SK-N-SH (cell line): ENCODE measurements at places on chromosomes 5 and 9. TPM values are rescaled to one million over a fixed set of nuclear protein-coding genes. Genes with fewer than 3 reads are reported as not detected.

DNA sequence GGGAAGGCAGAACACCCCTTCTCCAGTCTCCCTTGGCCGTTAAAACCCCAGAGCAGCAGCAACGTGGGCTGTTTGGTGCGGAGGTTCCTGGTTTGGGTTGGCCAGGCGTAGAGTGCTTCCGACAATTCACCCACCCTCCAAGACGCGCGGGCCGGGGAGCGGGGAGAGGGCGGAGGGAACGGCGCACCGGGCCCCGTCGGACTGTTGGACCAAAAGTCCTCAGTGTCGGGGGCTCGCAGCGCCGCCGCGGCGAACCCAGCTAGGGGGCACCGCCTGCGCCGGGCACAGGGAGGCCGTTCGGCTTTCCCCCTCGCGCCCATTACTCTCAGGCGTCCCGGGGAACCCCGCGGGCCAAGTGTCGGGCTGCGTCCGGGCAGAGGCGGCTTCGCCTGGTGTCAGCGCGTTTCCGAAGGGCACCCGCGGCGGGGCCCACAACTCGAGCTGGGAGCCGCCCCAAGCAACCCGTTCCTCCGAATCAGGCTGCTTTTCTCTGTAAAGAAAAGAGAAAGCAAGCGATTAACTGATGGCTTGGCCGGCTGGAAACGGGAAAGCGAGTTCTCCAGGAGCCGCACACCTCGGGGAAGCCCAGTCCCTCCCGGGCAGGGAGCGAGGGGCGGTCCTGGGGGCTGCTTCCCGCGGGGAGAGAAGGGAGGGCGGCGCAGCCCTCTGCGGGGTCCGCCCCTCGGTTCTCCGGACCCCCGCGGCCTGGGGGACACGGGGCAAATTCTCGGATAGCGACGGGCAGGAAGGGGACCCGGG is 145.5 kb downstream of the ERCC6L2 start:
- DNase-seq = peak; percentile 86

- no peak for DNase-seq
Observed at GRCh38 chr5:4924577-4924976, 215.6 kb upstream of the ADAMTS16 start.

The SH3PXD2B gene
- polyA plus RNA-seq = 15.0 and 15.7 TPM in 2 replicates

- DNase-seq = no peak
Observed at GRCh38 chr9:15722888-15723287, 170.0 kb downstream of the CCDC171 start.

DNA sequence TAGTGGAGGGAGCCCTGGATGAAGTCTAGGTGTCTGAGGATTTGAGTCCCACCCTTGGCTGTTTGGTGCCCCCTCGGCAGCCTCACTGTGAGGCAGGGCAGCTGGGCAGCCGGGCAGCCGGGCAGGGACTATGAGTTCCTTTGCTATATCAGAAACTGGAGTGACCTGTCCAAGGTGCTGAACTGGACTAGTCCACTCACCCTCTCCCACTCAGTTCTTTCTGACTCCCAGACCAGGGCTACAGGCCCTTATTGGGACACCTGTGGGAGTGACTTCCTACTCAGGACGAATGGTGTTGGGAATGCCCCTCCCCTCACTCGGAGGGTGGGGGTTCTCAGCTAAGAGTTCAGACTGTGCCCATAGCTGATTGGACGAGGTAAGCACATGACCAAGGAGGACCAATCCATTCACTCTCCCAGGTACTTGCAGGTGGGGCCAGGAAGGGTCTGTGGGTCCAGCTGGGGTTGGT is 34.1 kb upstream of the RAPGEF1 start:
- DNase-seq = no peak
